ENCODE measurements at places on chromosomes 6 and 20.

- DNase-seq, result no peak
These were observed 127.9 kb upstream of the ADGRF1 start for GRCh38 chr6:47169785-47170616.

DNA sequence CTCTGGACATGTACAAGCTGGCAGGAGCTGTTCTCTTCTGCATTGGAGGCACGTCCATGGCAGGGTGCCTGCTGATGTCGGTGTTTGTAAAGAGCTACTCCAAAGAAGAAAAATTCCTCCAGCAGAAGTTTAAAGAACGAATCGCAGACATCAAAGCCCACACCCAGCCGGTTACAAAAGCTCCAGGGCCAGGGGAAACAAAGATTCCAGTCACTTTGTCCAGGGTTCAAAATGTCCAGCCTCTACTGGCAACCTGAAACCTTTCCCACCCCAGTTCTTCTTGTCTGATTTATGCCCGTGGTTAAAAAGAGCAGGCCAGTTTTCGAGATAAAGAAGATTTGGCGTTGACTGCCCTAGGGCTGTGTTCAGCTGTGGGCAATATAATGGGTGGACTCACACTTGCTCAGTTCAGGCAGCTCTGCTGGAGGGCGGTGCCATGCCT lies 19.7 kb downstream of the NRSN1 start:
- no peak for DNase-seq

DNA sequence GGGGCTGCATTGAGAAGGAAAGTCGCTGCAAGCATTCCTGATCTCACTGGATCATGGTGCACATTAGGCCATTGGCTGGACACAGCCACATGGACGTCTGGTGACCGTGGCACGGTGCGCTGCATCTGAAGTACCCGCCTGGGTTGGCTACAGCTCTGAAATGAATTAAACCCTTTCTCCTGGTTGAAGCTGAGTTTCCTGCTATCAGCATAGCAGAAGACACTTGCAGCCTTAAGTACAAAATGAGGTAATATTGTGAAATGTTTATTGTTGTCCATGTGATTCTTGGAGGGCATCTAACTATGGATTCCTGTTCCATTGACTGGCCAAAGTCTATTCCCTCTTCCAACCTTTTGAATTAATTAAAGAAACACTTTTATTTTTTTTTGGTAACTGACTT lies 89.8 kb upstream of the ADTRP start:
- no peak for DNase-seq

GRCh38 chr6:44072452-44072958 lies 54.7 kb downstream of the MRPL14 start:
- DNase-seq, result no peak

- no peak for DNase-seq
These were observed 74.1 kb downstream of the ADAT2 start for GRCh38 chr6:143376375-143376774.

GRCh38 chr6:139852488-139853140 lies 478.2 kb upstream of the CITED2 start:
- DNase-seq, result no peak

- DNase-seq, result no peak
These were observed 3.3 kb upstream of the ULBP3 start for GRCh38 chr6:150072201-150072600.

GRCh38 chr6:16761471-16762267 lies 409 bp upstream of the ATXN1 start:
- peak; percentile 88 for DNase-seq

DNA sequence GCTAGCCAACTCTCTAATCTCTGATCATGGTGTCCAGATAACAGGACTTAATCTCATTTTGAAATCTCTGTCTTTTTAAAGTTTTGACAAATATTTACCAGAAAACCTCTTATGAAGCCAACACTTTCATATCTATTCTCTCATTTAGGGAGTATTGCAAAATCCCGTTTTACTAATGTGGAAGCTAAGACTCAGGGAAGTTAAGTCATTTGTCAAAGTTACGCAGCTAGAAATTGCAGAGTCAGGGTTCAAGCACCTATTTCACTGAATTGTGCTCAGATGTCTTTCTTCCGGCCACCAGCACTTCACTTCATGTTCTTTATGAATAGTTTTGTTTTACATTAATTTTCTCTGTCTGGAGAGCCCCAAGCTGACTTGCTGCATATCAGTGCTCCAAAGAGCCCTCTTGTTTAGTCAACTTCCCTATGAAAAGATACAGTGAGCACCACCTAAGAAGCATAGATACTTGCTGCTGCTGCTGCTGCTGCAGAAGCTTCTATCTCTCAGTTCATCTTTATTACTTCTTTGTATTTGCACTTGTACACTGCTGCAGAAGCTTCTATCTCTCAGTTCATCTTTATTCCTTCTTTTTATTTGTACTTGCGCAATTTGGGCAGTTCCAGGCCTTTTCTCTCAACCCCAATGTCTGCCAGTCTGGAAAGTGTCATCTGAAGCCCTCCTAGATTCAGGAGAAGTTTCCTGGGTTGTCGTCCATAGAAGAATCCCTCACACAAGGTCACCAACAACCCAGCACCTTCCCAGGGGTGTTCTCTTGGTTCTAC lies 329.7 kb downstream of the MAFB start:
- no peak for DNase-seq

- DNase-seq, result no peak
These were observed 21.1 kb downstream of the GHRH start for GRCh38 chr20:37240337-37241067.

- no peak for DNase-seq
These were observed 17.1 kb upstream of the ULBP3 start for GRCh38 chr6:150086026-150086425.

GRCh38 chr6:24547243-24547642 lies 52.5 kb downstream of the ALDH5A1 start:
- DNase-seq, result peak; percentile 3

GRCh38 chr6:6599468-6599873 lies 11.0 kb downstream of the LY86 start:
- DNase-seq, result no peak

- no peak for DNase-seq
These were observed 121.5 kb downstream of the PAX1 start for GRCh38 chr20:21826976-21827375.

DNA sequence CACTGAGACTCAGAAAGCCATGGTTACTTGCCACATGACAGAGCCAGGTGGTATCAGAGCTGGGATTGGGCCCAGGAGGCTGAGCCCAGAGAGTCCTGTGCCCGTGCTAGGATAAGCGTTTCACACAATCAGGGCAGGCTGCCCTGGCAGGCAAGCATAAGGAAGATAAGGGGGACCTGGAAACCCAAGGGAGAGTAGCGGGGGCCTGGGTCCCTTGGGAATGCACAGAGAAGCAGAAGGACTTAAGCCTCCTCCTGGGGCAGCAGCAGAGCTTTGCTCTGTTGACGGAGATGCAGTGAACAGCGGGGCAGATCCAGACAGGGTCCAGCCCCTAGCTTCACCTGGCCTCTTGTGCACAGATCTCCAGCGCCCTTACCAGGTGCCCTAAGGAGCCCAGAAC lies 8.7 kb downstream of the TRIB3 start:
- no peak for DNase-seq

DNA sequence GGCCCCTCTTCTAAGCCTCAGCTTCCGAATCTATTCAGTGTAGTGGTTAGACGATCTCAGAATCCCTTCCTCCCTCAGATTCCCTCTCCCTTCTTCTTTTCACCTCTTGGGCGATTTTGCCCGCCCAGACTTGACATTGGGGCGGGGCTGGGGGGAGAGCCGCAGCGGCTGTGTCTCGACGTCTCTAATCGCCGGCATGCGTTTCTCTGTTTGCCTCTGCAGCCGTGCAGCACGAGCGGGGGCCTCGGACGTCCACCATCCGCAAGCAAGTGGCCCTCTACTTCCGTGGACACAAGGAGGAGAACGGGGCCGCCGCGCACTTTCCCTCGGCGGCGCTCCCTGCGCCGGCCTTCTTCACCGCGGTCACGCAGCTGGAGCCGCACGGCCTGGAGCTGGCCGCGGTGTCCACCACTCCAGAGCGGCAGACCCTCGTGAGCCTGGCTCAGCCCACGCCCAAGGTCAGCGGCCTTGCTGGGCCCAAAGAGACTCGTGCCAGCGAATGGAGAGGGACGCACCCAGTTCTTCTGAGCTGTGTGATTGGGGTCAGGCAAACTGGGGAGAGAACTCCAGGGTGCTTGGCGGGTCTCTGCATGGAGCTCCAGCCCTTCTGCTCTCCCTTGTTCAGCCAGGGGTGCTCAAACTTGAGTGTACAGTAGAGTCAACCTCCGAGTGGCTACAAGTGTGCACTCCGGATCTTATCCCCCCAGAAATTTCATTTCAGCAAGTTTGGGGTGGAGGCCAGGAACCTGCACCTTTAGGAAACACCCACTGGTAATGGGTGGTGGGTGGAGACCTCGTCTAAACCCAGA lies 10.7 kb downstream of the NR2E1 start:
- DNase-seq, result no peak

DNA sequence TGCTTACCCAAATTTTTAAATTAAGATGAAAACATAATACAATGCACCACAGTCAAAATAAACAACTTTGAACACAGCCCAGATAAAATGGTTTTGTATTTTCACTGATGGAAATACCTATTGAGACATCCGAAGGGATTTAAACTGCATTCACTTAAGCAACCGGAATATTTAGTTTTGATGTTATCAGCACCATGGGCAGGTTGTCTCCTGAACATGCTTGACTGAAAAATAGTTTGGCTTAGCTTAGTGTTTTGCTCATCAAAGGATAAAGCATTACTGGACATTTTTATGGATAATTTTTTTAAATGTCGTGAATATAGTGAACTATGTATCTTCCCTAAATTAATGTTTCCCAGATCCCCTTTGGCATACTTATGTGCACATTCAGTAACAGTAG lies 177.5 kb downstream of the GJA1 start:
- no peak for DNase-seq

GRCh38 chr6:73477407-73477806 lies 15.9 kb downstream of the MTO1 start:
- DNase-seq, result no peak

DNA sequence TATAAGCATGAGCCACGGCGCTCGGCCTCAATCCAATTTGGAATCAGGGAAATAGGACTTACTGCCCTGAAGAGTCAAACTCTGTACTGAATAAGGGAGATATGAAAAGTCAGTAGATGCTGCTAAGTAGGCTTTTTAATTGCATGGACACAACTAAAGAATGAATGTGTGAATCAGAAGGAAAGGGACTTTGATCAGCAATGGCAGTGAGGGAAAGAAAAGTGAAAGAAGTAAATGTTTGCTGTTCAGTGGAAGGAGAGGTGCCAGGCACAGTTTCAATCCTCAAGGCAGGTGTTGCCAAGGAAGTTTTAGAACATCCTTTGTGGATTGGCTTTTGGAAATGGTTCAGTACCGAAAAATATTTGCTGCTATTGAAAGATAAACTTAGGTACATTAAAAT lies 62.2 kb upstream of the GCM1 start:
- no peak for DNase-seq

- no peak for DNase-seq
These were observed 994.6 kb upstream of the ADGRB3 start for GRCh38 chr6:67640484-67640883.

DNA sequence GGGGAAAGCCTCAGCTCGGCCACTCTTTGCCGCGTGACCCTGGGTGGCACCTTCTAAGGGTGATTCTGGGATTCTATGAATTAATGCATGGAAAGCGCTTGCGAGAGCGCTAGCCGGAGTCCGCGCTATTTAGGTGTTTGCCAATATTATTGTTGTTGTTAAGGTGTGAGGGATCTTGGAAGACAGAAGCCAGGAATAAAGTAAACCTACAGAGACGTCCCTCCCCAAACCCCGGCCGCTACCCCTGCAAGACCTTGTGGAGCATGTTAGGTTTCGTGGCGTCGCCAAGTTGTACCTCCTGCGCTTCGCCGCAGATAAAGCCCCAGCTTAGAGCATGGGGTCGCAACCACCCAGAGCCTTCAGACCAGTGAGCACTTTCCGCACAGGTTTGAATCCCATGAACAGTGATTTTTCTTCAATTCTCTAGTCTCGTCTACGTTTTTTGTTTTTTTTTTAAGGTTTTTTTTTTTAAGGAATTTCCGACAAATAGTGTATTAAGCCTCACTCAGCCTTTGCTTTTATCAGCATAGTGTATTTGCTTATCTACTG lies 16.9 kb upstream of the ZSCAN9 start:
- no peak for DNase-seq

- DNase-seq, result no peak
These were observed 92.4 kb downstream of the PLCB4 start for GRCh38 chr20:9161311-9161710.

DNA sequence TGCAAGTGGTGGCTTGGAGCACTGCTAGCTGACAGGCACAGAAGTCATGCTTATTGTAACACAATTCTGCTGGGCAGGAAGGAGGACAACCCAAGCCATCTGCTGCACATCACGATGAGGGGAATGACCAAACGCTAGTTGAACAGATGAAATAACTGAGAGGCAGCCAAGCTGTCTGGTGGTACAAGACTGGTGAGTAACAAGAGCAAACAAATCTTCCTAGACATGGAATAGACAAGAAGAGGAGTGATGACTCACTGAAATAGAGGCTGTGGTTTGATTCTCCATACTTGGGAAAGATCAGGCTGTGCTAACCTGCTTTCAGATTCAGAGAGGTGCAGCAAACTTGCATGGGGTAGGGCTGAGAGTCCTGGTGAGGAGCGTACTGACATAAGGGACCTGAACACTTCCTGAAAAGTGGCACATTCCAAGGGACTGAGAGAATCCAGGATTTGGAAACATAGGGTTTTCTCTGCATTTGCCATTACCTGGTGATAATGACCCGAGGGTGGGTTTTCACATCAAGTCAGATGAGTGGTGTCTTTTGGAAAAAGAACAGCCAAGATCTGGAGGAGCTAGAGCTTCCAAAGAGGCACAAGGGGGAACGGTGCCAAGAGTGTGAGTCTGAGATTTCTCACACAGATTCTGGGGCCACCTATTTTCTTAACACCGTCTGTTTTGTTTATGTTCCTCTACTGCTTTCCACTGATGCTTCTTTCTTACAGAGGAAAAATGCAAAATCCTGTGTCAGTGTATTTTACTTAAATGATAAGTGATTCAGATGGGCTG lies 60.0 kb downstream of the PRL start:
- no peak for DNase-seq

DNA sequence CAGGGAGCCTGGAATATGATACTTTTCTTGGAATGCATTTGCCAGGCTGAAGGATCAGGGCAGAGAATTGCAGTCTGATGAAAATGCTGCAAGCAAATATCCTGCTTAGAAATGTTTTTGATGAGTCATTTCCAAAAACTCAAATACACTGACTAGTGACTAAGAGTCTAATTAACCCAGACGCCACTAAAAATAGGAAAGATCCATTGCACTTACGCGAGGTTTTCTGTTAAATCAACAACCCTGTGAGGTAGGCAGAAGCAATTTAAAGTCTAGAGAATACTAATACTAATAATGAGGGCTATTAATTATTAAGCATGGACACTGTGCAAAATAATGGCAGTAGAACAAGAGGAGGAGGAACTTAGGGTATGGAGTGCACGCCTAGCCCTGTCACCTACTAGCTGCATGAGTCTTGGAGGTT lies 130.1 kb upstream of the DOK5 start:
- DNase-seq, result no peak

GRCh38 chr6:33018904-33019303 lies 9.5 kb upstream of the HLA-DOA start:
- DNase-seq, result peak; percentile 19

DNA sequence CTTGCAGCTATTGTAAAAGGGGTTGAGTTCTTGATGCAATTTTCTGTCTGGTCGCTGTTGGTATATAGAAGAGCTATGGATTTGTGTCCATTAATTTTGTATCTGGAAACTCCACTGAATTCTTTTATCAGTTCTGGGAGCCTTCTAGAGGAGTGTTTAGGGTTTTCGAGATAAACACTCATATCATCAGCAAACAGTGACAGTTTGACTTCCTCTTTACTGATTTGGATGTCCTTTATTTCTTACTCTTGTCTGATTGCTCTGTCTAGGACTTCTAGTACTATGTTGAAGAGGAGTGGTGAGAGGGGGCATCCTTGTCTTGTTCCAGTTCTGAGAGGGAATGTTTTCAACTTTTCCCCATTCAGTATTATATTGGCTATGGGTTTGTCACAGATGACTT lies 120.8 kb upstream of the SSTR4 start:
- DNase-seq, result no peak

Data from central memory CD4-positive, alpha-beta T cell (primary cell).